ENCODE measurements at places on chromosomes 12 and 14.

GRCh38 chr12:43826681-43827080 lies 9.2 kb upstream of the TMEM117 start:
- DNase-seq, result no peak

DNA sequence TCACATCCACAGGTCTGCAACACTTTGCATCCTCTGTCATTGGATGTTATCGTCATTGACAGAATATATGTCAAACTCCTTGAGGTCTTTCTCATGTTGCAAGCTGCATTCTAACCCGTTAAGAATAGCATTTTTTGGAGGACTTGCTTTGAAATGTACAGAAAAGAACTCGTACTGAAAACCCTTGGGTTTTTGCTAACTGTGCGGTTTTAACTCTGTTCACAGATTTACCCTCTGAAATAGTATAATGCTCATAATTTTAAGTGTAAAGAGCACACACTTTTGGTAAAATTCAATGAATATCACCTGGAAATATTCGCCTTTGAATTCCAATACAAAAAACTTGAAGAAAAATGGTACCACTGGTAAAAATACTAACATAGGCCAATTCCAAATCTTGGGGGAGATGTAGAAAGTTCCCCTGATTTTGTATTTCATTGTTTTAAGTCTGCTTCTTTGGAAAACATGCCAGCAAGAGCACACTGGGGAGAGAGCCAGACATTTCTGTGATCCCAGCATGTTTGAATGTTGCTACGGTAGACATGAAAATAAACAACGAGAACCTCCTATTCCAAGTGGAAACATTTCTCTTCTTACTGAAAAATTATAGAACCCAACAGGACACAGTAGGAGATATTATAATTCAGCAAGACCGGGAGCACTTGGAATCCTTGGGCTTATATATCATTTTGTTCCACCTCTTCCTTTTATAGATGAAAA lies 446.0 kb downstream of the AEBP2 start:
- no peak for DNase-seq

DNA sequence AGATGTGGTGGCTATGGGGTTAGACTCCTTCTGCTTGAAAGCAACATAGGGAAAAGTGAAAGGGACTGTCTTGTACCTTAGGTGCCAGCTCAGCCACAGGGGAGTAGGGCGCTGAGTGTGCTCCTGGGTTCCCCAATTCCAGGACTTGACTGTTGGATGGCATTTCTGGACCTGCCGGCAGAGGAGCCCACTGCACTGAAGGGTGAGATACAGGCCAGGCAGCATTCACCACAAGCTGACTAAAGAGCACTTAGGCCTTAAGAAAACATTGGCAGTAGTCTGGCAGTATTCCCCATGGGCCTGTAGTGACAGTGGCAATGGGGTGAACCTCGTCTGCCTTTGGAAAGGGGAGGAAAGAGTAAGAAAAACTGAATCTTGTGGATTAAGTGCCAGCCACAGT lies 67.1 kb upstream of the TMTC2 start:
- DNase-seq, result no peak

- DNase-seq, result no peak
These were observed 18.8 kb upstream of the KRT78 start for GRCh38 chr12:52867642-52868041.

GRCh38 chr12:64655141-64655540 lies 44.8 kb downstream of the RASSF3 start:
- DNase-seq, result no peak

GRCh38 chr12:67161322-67161918 lies 107.7 kb upstream of the CAND1 start:
- no peak for DNase-seq

- peak; percentile 68 for DNase-seq
These were observed 83.3 kb downstream of the PUS7L start for GRCh38 chr12:43675048-43675904.

DNA sequence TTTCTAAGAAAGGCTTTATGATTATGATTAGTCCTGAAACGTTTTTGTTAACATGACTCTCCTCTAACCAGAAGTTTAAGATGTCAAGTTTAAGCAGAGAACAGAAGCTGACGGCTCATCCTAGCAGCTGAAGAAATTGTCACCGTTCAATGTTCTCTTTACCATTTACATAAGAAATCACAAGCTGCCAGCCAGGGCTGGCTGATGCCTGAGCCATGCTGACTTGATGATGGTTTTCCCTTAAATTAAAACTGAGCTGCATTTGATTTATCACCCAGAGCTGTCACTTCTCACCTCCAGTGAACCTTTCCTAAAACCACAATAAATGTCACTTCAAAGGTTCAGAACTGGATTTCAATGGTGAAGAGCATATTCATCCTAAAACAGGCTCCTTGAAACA lies 153.6 kb downstream of the KTN1 start:
- DNase-seq, result no peak

- no peak for DNase-seq
These were observed 24.2 kb downstream of the CDK17 start for GRCh38 chr12:96375841-96376604.

DNA sequence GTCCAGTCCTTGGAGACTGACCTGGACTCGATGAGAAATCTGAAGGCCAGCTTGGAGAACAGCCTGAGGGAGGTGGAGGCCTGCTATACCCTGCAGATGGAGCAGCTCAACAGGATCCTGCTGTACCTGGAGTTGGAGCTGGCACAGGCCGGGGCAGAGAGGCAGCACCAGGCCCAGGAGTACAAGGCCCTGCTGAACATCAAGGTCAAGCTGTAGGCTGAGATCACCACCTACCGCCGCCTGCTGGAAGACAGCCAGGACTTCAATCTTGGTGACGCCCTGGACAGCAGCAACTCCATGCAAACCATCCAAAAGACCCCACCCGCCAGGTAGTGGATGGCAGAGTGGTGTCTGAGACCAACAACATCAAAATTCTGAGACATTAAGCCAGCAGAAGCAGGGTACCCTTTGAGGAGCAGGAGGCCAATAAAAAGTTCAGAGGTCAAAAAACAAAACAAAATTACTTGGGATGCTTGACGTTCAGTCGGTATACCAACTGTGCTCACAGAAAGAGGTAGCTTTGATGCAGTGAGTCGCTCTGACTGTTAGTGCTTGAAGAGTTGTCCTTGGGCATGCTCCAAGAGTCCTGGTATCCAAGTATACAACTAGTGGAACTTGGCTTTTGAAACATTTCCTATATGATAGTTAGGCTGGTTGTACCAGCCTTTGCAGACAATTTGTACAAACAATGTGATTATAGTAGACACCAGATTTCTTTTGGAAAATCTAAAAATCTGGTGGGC lies 4.8 kb downstream of the MED6 start:
- DNase-seq, result no peak

All from PC-9 (cell line).